ENCODE measurements at places on chromosomes 11 and 22.

DNA sequence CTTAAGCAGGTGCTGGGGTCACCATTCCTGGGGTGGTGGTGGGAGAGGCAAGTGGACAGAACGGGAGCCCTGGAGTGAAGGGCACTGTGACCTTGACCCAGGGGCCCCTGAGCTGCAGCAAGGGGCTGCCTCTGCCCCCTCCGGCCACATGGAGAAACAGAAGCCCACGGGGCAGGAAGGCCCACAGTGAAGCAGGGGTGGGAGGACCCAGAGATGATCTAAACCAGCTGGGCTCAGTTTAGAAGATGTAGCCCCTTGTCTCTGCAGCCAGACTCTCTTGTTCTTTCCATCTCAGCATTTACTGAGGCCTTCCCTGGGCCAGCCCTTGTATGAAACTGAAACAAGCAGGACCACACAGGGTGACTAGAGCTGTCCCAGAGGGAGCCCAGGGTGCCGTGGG lies 30.5 kb downstream of the WNT11 start:
- no peak for DNase-seq

DNA sequence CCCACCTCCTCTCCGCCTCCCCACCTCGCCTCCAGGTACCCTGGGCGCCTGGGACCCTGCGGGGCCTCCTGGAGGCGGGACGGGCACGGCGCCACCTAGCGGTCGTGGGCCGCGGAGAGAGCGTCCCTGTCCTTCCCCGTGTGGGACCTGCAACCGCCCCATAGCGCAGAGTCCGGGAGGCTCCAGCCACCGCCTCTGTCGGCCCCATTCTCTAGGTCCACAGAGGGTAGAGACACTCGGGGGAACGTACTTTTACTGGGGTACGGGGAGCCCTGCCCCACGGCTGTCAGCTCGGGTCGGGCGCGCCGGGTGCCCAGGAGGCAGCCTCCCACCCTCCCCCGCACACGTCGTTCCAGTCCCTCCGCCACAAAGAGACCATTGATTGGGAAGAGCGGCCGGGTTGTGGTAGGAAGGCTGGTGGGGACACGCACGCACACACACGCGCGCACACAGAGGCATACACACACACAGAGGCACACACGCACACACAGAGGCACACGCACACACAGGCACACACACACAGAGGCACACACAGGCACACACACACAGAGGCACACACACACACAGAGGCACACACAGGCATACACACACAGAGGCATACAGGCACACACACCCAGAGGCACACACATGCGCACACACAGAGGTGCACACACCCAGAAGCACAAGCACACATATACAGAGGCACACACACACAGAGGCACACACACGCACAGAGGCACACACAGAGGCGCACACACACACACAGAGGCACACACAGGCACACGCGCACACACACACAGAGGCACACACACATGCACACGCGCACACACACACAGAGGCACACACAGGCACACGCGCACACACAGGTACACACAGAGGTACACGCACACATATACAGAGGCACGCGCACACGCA lies 12.6 kb upstream of the NECTIN1 start:
- peak; percentile 88 for DNase-seq

GRCh38 chr11:59207988-59208451 lies 4.7 kb downstream of the MPEG1 start:
- peak; percentile 56 for DNase-seq

DNA sequence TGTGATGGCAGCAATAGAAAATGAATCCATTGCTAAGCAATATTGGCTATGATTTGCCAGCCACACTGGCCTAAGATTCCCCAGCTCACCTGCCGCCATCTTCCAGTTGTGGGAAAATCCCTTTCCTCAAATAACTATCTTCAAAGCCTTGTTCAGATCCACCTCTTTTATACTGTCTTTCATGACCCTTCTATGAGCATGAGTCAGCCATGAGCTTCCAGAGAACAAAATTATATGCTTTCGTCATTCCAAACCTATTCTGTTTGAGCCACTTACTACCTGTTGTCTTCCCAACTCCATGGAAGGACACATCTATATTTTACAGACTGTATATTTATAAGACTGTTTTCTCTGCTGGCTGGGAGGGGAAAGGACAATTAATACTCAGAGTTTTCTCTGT lies 25.0 kb upstream of the PRSS23 start:
- DNase-seq, result no peak

- DNase-seq, result no peak
Measured at GRCh38 chr22:21450320-21450831, 16.8 kb upstream of the TMEM191C start.

GRCh38 chr11:66985508-66986177 lies 10.5 kb downstream of the C11orf86 start:
- no peak for DNase-seq

DNA sequence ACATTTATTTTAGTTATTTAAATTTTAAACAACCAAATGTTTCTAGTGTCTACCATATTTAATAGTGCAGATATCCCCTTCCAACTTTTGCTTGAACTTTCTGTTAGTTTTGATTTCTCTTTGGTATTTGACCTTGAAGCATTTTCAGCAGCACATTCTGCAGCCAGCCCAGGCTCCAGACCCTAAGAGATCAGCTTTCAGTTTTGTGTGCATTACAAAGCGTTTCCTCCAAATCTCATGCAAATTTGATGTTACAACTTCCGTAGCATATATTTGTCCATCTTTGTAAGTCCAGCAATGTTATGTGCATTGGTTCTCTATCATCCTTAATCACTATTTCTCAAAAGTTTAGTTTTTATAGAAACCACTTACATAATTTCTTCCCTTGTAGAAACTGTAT lies 14.6 kb upstream of the SERGEF start:
- no peak for DNase-seq

DNA sequence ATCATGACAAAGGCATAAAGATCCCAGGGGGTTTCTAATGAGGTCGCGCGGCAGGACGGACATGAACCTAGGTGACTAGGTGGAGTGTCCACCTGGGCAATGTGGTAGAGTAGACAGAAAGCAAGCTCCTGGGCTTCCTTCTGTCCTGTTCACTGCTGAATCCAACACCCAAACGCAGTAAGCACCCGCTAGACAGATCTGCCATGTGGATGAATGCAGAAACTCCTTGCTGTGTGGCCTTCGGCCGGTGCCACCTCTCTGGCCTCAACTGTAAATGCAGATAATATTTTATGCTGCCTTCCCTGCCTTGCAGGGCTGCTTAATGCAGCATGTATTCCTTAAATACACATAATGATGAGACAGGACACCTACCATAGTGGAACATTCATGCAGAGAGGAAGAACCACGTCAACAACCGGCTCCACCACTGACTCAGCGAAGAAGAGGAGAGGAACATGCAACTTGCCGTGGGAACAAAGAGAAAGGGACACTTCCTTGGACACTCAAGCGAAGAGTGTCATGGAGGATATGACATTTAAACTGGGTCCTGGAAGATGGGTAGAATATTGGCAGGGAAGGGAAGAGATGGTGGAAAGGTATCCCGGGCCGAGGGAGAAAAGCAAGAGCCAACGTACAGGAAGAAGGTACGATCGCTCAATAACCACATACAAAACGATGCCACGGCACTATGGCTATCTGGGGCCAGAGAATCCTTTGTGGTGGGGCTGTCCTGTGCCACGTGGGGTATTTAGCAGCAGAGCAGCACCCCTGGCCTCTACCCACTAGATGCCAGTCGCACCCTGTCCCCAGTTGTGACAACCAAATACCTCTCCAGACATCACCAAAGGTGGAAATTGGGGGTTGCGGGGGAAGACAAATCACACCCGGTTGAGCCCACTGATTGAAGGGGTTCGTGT lies 30.8 kb downstream of the MYH9 start:
- no peak for DNase-seq

DNA sequence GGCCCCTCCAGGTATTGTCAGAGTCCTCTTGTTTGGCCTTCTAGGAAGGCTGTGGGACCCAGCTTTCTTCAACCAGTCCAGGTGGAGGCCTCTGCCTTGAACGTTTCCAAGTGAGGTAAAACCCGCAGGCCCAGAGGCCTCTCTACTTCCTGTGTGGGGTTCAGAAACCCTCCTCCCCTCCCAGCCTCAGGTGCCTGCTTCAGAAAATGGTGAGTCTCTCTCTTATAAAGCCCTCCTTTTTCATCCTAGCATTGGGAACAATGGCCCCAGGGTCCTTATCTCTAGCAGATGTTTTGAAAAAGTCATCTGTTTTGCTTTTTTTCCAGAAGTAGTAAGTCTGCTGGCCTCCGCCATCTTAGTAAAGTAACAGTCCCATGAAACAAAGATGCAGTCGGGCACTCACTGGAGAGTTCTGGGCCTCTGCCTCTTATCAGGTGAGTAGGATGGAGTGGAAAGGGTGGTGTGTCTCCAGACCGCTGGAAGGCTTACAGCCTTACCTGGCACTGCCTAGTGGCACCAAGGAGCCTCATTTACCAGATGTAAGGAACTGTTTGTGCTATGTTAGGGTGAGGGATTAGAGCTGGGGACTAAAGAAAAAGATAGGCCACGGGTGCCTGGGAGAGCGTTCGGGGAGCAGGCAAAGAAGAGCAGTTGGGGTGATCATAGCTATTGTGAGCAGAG lies at the start of gene CD3E:
Gene CD3E (plus strand): TSS at position 163 of the 681 bp plus-strand sequence. CDS start 223 bp downstream, at position 386.
- DNase-seq, result no peak

DNA sequence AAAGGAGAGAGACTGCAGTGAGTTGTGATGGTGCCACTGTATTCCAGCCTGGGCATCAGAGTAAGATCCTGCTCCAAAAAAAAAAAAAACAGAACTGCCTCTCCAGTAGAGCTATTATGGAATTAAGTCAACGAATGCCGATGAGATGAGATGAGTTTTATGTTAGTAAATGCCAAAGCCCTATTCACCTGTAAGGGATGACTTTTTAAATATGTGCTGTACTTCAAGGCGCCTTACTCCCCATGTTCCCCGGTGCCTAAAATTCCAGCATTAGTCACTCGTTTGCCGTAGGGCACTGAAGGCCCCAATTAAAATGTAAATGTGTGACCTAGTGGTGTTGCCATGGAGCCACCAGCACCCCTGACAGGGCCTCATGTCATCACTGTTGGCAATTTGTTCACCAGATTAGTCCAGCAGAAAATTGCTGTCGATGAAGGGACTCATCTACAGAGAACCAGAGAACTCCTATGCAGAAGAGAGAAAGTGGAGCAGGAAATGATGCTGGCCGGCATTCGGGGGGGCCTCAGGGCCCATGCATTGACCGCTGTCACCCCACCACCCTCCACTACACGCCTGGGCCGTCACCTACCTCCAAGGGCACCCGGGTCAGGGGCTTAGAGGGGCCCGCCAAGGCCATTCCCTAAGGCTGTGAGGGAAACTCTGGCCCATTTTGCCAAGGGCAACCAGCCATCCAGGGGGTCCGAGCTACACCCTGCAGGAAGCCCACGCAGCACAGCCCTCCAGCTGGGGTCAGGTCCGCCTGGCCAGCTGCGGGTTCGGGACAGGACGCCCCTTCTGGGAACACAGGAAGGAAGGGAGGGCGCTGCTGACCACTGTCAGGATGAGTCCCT lies 17.8 kb downstream of the LIF start:
- DNase-seq, result no peak

GRCh38 chr11:118892964-118893363 lies 9.3 kb downstream of the CXCR5 start:
- no peak for DNase-seq

GRCh38 chr11:68688881-68689280 lies 4.5 kb downstream of the GAL start:
- no peak for DNase-seq

- DNase-seq, result no peak
Measured at GRCh38 chr11:20795005-20795404, 125.6 kb downstream of the NELL1 start.

DNA sequence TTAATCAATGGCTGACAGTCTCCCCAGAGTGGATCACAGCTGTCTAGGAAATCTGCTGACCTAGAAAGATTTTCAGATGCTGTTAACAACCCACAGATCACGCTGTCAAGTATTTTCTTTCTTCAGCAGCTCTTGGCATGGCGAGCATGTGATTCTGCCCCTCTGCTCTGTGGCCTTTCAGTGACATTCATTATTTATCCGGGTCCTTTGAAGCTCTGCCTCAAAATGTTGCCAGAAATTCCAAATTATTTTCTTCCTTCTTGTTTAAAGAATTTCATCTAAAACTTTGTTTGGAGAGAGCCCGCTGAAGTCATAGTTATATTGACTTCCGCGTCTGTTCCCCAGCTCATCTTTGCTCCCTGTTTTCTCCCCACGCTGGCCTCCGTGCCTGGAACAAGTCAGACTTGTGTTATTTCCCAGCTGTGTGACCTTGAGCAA lies 134.1 kb downstream of the COMMD9 start:
- DNase-seq, result no peak

- peak; percentile 46 for DNase-seq
Measured at GRCh38 chr11:68214173-68215086, 1.3 kb upstream of the KMT5B start.

- no peak for DNase-seq
Measured at GRCh38 chr11:95512177-95512576, 277.4 kb downstream of the FAM76B start.

GRCh38 chr22:49735411-49735900 lies 92.2 kb downstream of the BRD1 start:
- peak; percentile 33 for DNase-seq

DNA sequence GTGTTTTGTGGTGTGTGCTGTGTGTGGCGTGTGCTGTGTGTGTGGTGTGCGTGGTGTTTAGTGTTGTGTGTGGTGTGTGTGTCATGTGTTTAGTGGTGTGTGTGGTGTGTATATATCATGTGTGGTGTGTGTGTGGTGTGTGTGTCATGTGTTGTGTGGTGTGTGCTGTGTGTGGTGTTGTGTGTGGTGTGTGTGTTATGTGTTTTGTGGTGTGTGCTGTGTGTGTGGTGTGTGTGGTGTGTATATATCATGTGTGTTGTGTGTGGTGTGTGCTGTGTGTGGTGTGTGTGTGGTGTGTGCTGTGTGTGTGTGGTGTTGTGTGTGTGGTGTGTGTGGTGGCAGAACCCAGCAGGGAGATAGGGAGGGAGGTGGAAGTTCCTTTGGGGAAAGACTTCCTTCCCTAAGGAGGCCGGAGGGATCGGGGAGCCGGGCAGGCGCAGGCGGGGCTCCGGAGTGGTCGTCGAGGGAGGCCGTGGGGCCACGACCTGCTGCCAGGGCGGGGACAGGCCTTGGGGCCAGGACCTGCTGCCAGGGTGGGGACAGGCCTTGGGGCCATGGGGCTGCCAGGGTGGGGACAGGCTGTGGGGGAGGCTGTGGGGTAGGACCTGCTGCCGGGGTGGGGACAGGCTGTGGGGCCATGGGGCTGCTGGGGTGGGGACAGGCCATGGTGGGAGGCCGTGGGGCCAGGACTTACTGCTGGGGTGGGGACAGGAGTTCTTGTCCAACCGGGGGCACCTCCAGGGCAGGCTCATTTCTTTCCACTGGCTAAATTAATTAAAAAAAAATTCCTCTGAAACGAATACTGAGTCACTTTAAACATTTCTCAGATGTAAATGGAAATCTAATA lies 15.2 kb downstream of the PIM3 start:
- peak; percentile 50 for DNase-seq

DNA sequence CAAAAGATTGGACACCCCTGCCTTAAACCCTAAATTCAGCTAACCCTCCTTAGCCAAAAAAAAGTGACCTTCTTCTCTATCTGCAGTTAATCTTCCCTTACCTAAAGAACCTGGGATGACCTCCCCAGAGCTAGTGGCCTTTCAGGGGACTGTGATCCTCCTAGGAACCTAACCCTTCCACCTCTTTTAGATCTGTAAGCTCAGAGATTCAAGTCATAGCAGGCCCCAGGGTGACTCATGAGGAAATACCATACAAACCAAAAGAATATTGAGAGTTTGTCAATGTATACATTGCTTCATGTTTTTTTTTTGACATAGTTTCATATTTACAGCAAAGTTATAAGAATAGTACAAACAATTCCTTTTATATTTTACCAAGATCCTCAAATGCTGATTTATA lies 38.3 kb upstream of the CXCR5 start:
- DNase-seq, result peak; percentile 51
